ENCODE measurements at places on chromosomes 1 and 21.

- DNase-seq = no peak
Measured at GRCh38 chr1:116460261-116460660, 87.2 kb downstream of the ATP1A1 start.

GRCh38 chr1:63835128-63835527 lies 61.3 kb downstream of the ROR1 start:
- DNase-seq = no peak

DNA sequence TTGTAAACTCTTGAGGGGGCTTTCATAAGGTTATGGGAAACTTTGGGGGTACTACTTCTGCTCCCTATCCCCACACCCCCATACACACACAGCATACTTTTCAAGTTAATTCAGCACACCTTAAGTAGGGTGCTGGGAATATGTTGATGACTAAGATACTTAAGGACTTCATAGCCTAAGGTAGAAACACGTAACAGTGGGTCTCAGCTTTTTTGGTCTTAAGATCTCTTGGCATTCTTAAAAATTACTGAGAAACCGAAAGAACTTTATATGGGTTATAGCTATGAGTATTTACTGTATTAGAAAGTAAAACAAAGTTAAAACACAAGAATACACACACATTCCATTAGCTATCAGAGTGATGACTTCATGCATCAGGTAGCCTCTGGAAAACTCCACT lies 2.1 kb downstream of the OTUD3 start:
- DNase-seq = no peak

DNA sequence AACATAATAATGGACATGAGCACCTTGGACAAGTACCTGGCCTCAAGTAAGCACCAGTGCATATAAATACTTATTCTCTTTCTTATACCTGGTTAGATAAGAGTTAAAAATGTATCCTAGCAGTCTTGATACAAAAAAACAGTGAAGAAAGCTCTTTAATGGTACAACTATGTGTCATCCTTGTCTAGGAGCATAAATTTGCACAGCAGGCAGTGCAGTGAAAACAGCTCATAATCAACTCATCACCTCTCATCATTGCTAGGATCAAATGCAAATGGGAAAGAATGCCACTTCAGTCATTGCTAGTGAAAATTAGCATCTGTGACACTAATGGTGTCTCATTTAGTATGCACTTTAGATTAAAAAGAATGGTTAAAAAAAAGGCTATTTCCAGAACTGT lies 7.6 kb downstream of the SAMSN1 start:
- no peak for DNase-seq

DNA sequence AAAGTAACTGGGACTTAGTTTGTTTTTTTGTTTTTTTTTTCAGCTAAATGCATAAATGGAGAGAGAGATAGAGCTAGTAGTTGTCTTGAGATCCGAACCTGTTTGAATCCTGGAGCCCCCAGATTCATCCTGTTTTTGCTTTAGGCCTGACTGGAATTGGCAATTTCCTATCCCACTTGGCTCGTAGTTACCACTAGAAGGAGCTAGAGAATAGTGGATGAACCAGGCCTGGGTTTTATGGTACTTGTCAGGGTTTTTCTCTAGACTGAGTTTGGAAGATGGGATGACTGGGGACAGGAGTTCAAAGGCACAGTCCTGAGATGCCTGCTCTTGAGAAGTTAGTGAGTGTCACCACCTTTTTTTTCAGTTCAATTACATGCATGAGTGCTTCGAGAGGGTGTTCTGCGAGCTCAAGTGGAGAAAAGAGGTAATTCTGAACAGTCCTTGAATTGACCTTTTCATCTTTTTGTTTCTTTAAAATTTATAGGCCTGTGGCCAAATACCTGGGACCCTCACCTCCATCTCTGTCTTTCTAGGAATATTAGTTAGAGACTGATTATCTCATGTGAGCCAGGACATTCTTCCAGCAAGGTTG lies 23.4 kb downstream of the CELF3 start:
- no peak for DNase-seq

- no peak for DNase-seq
Measured at GRCh38 chr1:10705953-10706352, 90.5 kb downstream of the CASZ1 start.

GRCh38 chr1:182295697-182296096 lies 95.9 kb downstream of the GLUL start:
- DNase-seq = no peak

- no peak for DNase-seq
Measured at GRCh38 chr1:221717485-221717853, 24.4 kb downstream of the DUSP10 start.

DNA sequence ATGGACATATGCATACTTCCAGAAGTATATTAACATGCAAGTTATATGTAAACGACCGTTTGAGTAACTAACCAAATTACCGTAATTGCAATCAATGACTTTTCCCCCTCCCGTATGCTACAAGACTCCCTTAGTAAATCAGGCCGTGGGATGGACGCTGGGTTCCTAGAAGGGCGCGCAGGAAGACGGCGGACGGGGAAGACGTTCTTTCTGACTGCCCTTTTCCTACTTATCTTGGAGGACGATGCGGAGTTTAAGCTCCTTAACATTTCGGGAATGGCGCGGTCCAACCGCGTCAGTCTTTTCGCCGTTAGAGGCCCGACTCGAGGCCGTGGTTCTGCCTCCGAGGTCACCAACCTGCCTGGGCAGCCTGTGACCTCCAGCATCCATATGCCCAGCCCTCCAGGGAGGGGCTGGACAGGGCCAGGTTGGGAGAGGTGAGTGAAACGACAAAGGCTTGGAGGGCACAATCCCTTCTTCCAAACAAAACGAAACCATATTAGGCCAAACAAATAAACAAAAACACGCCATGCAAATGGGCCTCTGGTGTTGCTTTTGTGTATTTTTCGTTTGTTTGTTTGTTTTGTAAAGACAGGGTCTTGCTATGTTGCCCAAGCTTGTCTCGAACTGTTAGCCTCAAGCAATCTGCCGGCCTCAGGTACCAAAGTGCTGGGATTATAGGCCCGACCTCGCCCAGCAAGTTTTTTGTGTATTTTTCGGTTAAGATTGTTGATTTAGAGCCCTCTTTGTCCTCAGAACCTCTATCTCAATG lies 873 bp upstream of the PI4KB start:
- no peak for DNase-seq

- no peak for DNase-seq
Measured at GRCh38 chr1:53754484-53755312, 15.7 kb upstream of the GLIS1 start.

DNA sequence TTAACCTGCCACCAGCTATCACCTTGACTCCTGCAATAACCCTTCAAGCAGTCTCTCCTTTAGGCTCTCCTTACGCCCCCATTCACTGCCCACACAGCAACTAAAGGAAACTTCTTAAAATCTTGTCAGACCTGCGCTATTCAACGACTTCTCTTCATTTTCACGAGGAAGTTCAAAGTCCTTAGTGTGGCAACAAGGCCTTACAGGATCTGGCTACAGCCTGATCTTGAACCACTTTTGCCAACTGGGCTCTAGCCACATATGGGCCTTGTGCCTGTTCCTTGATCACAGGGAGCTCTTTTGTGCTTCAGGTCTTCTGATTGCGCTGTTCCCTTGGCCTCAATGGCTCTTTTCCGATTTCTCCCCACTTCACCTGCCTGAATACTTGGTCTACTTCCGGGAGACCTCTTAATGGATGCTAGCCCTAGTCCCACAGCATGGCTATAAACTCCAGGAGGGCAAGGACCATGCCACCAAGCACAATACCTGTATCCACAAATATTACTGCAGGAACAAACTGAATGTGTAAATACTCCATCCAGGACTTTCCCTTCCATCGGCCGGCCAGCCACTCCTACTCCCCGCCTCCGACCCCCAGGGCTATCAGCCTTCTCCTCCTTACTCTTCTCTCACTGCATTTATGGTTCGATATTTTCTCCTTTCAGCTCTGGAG lies 2.3 kb upstream of the CTNNBIP1 start:
- no peak for DNase-seq

DNA sequence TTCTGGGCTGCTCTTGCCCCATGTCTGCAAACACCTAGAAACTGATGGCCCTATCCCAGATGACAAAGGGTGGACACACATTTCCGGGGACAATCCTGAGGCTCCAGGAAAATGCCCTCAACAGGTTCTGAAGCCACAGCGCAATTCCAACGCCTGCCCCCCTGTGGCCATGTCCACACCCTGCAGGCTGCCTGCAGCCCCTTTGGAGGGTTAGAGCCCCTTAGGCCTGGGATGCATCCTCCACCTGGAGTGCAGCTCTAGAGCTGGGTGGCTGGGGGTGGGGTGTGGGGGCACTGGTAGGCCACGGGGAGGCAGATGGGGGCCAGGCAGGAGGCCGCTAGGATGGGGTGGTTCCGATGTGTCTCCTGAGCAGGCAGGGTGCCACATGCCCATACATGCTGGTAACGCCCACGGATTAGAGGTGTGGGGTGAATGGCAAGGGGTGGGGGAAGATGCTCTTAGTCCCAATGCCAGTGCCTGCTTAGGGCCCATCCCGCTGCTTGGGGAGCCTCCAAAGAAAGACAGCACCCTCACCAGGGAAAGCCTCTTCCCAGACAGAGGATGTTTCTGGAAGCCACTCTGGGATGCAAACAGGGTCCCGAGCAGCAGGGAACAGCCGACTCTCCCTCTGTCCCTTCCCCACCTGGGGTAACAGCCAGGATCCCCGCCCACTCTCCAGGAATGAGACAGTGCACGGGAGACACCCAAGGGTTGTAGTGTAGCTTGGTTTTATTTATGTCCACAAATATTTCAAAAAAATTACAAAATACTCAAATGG lies 34.0 kb downstream of the SLC45A1 start:
- DNase-seq = no peak

GRCh38 chr1:109118089-109118488 lies 4.2 kb downstream of the ELAPOR1 start:
- no peak for DNase-seq

GRCh38 chr1:202576816-202577215 lies 133.4 kb downstream of the SYT2 start:
- DNase-seq = no peak

GRCh38 chr1:76133977-76134376 lies 59.4 kb downstream of the ST6GALNAC3 start:
- no peak for DNase-seq

DNA sequence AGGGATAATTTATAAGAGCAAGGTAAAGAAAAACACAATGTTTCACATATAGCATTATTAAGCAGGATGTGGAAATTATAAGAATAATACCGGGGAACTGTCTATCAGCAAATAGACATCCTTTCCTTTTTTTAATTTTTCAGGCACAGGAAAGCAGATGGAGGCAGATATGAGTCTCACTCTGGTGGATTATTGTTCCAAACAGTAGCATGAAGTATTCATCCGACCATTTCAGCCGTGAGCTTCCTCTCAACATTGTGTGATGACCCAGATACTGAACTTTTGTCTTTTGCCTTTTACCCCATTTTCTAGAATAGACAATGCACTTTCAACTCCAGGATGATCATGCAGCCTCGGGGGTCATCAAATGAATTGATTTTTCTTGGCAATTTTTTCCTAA lies 599.8 kb downstream of the ADGRL2 start:
- no peak for DNase-seq

DNA sequence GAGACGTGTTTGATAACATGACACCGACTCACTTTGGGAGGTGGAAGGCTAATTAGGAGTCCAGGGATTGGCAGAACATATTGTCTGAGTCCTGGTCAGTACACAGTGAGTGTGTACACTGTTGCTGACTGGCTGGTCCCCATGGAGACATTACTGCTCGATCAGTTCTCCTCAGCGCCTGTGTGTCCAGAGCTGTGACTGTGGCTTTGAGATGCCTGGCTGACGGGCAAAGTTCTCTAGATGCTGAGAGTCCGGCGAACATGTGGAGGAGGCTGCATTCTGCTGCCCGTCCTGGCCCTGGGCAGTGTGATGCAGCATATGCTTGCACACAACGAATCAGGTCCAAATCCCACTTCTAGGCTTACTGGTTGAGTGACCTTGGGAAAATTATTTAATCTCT lies 280.1 kb upstream of the ST6GALNAC5 start:
- no peak for DNase-seq

DNA sequence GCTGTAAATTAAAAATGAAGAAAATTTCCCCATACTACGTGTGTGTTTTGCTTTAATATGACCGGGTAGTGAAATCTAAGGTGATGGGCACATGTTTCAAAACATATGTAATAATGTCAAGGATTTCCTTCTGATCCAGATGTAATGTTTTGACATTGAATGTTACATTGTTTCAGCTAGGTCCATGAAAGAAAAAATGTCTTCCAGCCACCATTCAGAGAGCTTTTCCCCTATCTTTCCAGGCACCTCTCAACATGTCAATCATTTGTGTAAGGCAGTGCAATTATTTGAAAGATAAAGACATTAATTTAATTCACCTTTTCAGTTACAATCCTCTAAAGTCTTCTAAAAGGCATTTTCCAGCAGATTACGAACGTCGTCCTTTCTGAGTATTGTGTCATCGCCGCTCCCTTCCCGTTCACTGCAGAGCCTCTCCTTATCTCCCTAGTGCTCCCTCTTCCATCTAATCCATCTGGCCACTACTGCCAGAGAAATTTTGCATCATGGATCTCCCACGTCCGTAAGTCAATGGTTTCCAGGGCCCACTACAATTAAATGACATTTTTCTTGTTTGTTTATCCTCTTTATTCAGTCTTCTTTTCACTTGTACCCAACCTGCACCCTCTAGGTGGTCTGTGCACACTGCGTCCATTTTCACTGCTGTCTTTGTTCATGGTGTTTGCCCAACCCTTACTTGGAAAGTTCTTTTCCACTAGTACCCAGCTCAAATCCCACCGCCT lies 1.3 kb upstream of the VAMP3 start:
- DNase-seq = no peak

GRCh38 chr1:1925437-1926345 lies 6.6 kb upstream of the TMEM52 start:
- no peak for DNase-seq

DNA sequence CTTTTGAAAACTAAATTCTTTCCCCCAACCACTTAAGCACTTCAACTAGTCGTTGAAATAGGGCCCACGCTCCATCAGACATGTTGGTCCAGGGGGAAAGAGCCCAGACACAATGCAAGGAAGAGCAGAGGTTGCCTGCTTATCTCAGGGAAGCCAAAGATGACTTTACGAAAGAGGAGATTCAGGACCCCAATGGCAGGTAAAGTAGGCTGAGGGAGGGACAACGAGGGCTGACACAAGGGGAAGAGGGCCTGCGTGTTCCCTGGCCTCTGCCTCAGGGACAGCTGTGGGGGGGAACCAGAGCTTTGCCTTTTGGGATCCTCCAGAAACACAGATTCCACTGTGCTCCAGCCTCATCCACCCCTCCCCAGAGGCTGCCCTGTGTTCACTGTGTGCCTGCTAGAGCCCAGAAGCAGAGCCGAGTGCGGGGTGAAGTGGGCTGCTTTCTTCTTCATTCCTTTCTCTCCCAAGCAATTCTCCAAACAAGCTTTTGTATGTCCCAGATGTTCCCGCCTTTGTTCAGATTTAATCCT lies 135.5 kb upstream of the GRIK3 start:
- no peak for DNase-seq

GRCh38 chr1:64539781-64540218 lies 69.9 kb downstream of the CACHD1 start:
- DNase-seq = no peak

DNA sequence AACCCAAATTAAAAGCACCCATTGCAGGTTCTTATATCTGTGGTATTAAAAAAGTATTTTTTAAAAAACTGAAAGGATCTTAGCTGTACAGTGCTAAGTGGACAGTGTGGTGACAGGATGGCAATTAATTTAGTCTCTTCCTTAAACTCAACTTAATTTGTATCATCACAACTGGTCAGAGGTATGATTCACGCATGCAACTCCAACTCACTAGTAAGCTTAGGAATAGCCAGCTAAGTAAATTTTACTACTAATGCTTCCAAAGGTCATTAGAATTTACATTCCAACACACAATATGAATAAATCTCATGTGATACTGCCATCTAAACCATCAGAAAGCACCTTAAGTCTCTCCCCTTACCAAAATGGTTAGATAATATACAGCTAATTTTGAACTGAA lies 35.4 kb downstream of the ENAH start:
- DNase-seq = no peak

- DNase-seq = no peak
Measured at GRCh38 chr1:169367096-169367685, 406 bp downstream of the NME7 start.
